ENCODE measurements at places on chromosomes 6 and 20.

- no peak for DNase-seq
Measured at GRCh38 chr20:63917811-63918210, 22.9 kb downstream of the DNAJC5 start.

DNA sequence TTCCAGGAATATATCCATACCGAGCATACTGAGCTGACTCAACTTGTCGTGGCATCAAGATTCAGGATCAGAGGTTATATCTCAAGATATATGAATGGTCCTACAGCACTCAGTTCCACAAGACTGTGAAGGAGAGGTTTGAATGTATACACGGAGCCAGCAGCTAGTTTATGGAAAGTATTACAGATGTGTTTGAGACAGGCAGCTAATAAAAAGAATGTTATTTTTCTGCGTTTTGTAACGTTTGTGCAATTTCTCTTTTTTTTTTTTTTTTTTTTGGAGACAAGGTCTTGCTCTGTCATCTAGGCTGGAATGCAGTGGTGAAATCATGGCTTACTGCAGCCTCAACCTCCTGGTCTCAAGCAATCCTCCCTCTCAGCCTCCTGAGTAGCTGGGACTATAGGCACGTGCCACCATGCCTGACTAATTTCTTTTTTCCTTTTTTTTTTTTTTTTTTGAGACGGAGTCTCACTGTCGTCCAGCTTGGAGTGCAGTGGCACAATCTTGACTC lies 3.4 kb upstream of the FAM110A start:
- peak; percentile 5 for DNase-seq

- no peak for DNase-seq
Measured at GRCh38 chr20:20259533-20259932, 108.4 kb upstream of the INSM1 start.

- no peak for DNase-seq
Measured at GRCh38 chr20:3711484-3711941, 887 bp downstream of the SIGLEC1 start.

- DNase-seq = no peak
Measured at GRCh38 chr20:57330998-57331397, 1.4 kb downstream of the SPO11 start.

- no peak for DNase-seq
Measured at GRCh38 chr6:16257999-16258708, 19.8 kb downstream of the GMPR start.

DNA sequence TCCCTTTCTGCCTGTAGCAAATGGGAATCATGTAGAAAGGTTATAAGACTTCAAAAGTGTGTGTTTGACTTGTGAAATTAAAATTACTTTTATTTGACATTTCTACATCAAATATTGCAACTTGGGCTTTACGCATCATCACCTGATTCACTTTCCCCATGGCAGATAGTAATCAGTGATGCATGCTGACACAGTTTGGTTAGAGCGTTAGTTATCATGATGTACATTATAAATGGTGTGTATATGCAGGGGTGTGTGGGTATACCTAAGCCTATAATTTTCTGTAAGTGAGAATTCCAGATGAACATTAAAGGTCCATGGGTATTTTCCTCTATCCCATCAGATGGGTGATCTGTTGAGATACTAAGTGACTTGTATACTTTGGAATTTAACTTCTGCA lies 141.5 kb downstream of the KLHL32 start:
- DNase-seq = no peak

DNA sequence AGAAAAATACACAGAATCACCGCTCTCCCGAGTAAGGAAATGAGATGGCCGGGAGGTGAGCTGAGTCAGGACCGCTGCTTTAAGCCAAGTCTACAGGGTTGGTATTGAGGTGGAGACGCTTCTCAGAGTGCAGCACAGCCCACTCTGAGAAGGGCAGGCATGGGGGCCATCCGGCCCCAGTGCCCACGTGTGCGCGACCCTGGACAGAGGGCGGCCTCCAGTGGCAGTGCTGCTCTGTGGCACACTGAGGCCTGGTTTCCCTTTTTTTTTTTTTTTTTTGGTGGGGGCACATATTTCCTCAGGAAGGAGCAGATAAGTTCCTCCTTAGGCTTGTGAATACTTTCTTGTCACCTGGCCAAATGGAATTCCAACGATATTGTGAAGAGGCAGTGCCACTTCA lies 88.8 kb downstream of the FOXC1 start:
- no peak for DNase-seq

DNA sequence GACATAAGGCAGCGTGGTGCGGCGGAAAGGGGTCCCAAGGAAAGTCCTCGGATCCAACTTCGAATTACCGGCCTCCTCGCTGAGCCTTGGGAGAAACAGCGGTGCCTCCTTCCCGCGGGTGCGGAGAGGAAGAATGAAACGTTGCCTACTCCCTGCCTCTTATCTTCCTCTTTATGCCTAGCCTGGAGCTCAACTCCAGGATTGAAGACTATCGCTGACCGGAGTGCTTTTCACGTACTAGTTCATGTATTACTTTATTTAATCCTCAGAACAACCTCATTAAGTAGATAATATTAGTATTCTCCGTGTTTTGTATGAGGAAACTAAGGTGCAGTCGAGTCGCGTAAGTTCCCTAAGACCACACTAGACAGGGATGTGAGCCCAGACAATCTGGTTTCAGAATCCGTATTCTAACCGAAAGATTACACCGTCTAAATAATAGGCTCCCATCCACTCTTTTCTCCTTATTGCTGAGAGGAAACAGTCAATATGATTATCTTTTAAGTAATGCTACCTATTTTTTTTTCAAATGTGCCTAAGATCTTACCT lies 793 bp upstream of the PDSS2 start:
- no peak for DNase-seq

GRCh38 chr6:105952326-105952725 lies 133.8 kb upstream of the PRDM1 start:
- no peak for DNase-seq

GRCh38 chr6:51618563-51618962 lies 468.9 kb downstream of the PKHD1 start:
- DNase-seq = no peak

GRCh38 chr20:62156592-62157386 lies 13.2 kb downstream of the SS18L1 start:
- DNase-seq = peak; percentile 80

DNA sequence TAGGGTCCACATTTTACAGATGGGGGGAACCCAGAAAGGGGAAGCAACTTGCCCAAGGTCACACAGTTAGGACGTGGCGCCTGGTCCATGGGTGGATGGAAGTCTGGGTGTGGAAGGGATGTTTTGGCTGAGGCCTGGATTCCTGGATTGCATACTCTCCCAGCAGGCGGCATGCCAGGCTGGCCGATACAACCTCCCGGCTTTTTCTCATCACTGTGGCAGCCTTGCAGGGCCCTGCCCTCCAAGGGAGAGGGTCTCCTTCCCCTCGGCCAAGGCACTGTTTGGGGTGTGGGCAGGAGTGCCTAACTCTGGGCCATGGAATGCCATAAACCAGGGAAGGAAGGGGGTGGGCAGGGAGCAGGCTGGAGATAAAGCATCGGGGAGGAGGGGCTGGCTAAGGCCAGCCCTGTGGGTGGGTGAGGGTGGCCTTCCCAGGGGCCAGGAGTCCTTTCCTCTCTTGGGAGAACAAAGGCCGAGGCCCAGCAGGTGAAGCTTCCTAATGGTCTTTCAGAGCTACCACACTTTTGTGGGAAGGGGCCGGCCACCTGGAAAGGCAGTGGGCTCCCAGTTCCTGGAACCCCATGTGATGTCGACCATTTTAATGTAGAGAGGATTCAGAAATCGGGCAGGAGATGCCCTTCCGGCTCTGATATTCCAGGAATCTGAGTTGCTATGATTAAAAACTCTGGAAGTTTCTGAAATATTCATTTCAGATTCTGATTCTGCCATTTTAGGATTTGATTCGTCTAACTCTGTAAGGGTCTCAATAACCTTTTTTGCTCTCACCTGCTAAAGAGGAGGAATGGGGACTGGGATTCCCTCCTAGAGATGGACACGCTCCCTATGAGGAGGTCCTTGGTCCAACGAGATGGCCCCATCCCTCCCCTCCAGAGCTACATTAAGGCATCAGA lies 4.2 kb downstream of the FOXS1 start:
- no peak for DNase-seq

DNA sequence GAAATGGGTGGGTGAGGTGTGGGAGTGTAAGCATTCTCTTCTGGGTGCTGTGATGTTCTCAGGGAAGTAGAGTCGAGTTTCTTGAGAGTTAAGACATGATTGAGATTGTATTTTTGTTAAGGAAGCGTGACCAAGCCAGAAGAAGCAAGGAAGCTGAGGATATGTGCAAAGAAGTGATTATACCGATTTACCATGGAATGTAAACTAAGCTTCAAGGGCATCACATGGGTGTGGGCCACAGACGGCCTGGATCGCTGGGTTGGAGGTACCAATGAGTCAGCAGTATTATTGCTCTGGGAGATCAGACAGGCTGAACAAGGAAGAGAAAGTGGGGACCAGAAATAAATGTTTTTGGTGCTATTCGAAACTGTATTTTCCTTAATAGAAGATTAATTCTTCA lies 184.1 kb upstream of the GMDS start:
- DNase-seq = no peak

DNA sequence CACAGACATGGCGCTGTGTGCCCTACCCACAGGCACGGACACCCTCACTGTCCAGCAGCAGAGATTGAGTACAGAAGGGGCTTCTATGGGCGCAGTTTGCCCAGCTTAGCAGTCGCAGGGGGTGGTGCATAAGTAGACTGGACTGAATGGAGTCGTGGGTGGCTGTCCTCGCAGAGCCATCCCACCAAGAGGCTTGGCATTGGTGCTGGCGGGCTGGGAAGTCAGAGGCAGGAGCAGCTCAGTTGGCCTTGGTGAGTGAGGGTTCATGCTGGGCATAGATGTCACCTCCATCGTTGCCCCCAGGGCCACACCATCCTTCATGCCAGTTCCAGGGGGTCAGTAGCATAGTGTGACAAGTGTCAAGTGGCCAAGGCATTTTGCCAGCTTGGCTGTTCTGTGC lies 25.2 kb downstream of the SUMO4 start:
- DNase-seq = no peak

Measured in sciatic nerve (tissue), 2 donors.